ENCODE measurements at places on chromosomes 11 and 22.

GRCh38 chr11:14202251-14203196, 156.5 kb downstream of the RRAS2 start:
- H3K27ac ChIP-seq, result no peak overlapping the region
- H3K4me3 ChIP-seq, result no peak overlapping the region
- no peaks in the 10 kb centered on the region for H3K27me3 ChIP-seq
- H3K36me3 ChIP-seq, result no peaks in the 10 kb centered on the region

DNA sequence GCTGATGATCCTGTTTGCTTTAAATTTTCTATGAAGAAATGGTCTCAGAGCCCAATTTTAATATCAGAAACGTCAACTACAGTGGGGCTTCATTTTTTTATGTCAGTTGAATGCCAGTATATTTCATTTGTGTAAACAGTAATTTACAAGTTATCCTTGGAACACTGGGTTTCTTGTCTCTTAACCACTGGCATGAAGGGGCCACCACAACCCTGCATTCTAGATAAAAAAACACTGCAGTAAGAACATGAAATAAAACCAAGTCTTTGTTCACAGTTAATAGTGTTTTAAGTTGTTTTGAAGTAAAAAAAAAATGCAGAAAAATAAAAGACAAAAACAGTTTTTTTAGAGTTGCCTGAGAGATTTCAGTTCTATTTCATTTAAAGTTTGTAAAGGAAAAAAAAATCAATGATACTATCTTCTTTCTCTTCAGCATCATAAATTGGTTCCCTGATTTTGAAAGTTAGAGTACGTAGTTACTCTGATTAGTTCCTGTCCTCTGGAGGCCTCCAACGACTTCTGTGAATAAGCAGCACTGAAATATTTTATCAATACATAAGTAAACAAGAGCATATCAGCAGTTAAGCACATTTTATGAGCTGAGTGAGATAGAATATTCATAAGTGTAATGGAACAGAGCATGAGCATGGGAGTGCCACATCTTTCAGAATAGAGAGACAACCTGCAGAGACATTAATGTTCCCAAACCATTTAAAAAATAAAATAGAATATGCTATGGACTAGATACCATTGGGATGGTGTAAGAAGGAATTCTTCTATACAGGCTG, 7.8 kb upstream of the DDI1 start:
- H3K27ac ChIP-seq, result no peak overlapping the region
- no peaks in the 10 kb centered on the region for H3K36me3 ChIP-seq
- no peak overlapping the region for H3K4me3 ChIP-seq
- H3K4me1 ChIP-seq, result peaks cover 2% of the 10 kb centered on the region
- DNase-seq, result no peak

GRCh38 chr22:35629406-35630216, 12.5 kb upstream of the MB start:
- H3K4me1 ChIP-seq, result peaks cover 5% of the 10 kb centered on the region
- no peaks in the 10 kb centered on the region for H3K36me3 ChIP-seq
- peak overlapping the region; percentile 85 for H3K27ac ChIP-seq
- H3K4me3 ChIP-seq, result no peak overlapping the region

GRCh38 chr11:35121326-35121865, 17.6 kb upstream of the CD44 start:
- H3K27me3 ChIP-seq, result peaks cover 36% of the 10 kb centered on the region
- no peak for DNase-seq
- H3K4me3 ChIP-seq, result no peak overlapping the region
- no peaks in the 10 kb centered on the region for H3K4me1 ChIP-seq

DNA sequence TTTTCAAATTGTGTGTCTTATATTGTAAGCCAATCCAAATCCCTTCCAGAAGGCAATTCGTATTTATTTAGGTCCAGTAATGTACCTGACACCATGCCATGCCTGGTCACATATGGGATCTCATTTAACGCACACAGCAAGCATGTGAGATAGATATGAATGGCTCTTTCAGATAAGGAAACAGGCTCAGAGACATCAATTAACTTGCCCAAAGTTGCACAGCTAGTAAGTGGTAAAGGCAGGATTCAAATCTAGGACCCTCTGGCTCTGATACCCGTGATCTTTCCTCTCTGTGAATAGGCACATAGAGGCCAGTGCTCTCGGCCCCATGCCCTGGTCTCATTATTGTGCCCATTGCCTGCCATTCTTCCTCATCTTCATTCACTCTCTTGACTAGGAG, 34.3 kb downstream of the KCNJ4 start:
- H3K27me3 ChIP-seq, result peaks cover 7% of the 10 kb centered on the region
- H3K4me3 ChIP-seq, result no peak overlapping the region
- peaks cover 2% of the 10 kb centered on the region for H3K4me1 ChIP-seq
- H3K27ac ChIP-seq, result no peak overlapping the region
- no peak for DNase-seq
- no peaks in the 10 kb centered on the region for H3K36me3 ChIP-seq

GRCh38 chr11:69122630-69123431, 32.9 kb upstream of the SMIM38 start:
- DNase-seq, result peak; percentile 70
- H3K36me3 ChIP-seq, result no peaks in the 10 kb centered on the region
- H3K4me3 ChIP-seq, result peak overlapping the region; percentile 21
- no peaks in the 10 kb centered on the region for H3K27me3 ChIP-seq
- peak overlapping the region; percentile 95 for H3K27ac ChIP-seq
